ENCODE measurements at places on chromosomes 3 and 15.

- no peak for DNase-seq
Measured at GRCh38 chr3:157533298-157534070, 30.3 kb upstream of the VEPH1 start.

- no peak for DNase-seq
Measured at GRCh38 chr3:80152692-80153091, 384.9 kb upstream of the ROBO1 start.

GRCh38 chr15:69538379-69538778, 85.8 kb downstream of the RPLP1 start:
- DNase-seq: no peak

GRCh38 chr3:47228088-47228487, 54.5 kb downstream of the KIF9 start:
- DNase-seq: no peak

DNA sequence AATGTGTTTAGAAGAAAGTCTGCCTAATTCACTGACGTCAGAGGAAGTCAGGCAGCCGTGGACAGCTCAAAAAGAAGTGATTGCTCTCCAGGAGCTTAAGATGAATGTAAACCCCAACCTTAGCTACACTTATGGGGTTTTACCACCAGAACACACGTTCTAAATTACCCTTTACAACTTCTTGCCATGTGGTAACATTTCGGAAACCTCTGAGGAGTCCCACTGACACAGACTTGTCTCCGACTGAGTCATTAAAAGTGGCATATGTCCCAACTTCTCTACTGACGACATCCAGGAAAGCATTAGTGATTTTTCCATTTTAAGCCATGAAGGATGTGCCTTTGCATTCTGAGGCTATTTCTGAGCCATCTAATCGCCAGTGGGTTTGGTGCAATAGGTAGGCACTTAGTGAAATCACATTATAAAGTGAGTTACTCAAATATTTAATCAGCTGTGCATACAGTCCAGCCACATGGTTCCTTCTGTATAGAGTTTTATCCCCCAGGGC, 32.4 kb downstream of the C2CD4A start:
- no peak for DNase-seq

GRCh38 chr15:32843219-32843815, 125.5 kb downstream of the GREM1 start:
- DNase-seq: no peak

DNA sequence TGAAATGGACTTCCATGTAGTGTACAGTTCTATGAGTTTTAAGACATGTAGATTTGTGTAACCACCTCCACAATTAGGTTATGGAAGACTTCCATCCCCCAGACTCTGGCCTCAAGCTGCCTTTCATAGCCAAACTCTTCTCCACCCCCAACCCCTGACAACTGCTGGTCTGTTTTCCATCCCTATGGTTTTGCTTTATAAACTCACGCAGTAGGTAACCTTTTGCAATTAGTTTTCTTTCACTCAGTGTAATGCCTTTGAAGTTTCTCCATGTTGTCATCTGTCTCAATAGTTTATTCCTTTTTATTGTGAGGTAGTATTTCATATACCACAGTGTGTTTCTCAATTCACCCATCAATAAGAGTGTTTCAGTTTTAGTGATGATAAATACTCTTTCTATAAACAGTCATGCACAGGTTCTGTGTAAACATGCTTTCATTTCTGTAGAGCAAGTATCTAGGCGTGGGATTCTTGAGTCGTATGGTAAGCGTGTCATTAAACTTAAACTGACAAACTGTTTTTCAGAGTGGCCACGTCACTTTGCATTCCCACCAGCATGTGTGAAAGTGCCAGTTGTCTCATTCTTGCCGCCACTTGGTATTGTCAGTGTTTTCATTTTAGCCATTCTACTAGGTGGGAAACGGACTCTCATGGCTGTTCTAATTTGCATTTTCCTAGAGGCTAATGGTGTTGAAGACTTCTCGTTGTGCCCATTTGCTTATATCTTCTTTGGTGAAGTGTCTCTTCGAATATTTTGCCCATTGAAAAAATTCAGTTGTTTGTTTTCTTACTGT, 47.3 kb upstream of the ALDH1A3 start:
- DNase-seq: no peak
